ENCODE measurements at places on chromosomes 16 and 17.

GRCh38 chr16:72159386-72159785 is 12.6 kb downstream of the PMFBP1 start:
- DNase-seq, result no peak

DNA sequence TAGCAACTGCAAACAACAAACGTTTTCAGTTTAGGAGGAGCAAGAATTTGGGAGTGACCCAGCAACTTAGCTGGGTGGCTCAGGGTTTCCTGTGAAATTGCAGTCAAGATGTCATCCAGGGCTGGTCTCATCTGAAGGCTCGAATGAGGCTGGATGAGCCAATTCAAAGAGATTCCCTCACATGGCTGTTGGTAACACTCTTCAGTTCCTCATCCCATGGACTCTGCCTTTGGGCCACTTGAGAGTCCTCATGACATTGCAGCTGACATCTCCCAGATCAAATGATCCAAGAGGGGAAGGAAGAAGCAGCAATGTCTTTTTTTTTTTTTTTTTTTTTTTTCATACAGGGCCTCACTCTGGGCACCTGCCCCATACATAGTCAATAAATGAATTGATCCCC is 26.3 kb downstream of the UBALD1 start:
- DNase-seq, result no peak

GRCh38 chr16:84582958-84583516 is 34.8 kb downstream of the COTL1 start:
- DNase-seq, result no peak

- DNase-seq, result no peak
Observed at GRCh38 chr17:17001874-17002520, 30.1 kb upstream of the TNFRSF13B start.

All from GM04503 (cell line).